ENCODE measurements at places on chromosomes 1 and 21.

DNA sequence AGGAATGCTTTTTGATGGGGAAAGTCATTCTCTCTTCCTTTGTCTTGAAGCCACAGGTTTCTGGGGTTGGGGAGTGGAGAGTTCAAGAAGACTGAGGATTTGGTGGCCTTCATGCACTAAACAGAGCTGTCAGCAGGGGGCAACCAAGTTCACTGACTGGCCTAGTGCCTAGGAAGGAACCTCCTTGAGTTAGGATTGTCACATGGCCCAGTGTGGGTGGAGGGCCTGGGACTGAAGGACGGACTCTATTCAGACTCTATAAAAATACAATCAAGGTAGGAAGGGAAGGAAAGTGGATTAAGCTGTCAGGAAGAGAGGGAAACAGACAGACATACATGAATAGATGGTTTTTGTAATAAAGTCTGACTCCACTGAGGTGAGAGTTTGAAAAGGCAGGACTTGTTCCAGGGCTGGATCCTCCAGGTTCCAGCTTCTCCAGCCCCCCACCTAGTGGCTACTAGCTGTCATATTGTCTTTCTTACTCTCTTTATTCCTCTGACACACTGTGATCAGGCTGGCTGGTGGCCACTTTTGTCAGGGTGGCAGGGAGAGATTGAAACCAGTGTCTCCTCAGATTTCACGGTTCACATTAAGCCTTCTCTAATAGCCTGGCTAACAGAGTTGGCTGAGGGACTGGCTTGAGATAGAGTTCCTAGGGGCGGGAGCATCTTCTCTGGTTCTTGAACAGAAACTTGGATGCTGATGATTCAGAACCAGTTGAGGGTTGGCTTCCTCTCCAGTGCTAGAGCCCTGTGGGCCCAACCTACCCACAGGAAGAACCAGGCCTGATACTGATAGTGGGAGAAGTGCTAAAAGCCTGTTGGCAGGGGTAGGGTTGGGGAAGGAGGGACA lies 4.1 kb upstream of the SH3BGRL3 start:
- peak; percentile 72 for DNase-seq

- no peak for DNase-seq
Measured at GRCh38 chr1:906600-907420, 16.9 kb upstream of the SAMD11 start.

DNA sequence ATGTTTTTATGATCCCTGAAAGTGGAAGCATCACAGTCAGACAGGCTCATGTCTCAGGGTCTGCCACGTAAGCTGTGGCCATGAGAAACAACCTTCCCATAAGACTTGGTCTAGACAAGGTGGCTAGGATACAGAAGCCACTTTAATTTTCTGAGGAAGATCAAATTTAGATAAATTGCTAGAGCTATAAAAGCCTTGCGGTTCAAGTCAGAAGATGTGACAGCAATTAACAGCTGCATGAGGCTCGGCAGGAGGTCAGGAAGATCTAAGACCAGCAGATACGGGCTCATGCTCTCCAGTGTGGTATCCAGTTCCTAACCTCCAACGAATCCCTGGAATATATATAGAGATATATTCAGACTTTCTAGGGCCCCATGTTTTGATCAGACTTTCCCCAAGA lies 577.1 kb downstream of the PLPP3 start:
- no peak for DNase-seq

- DNase-seq: no peak
Measured at GRCh38 chr1:8667869-8668594, 149.4 kb downstream of the RERE start.

DNA sequence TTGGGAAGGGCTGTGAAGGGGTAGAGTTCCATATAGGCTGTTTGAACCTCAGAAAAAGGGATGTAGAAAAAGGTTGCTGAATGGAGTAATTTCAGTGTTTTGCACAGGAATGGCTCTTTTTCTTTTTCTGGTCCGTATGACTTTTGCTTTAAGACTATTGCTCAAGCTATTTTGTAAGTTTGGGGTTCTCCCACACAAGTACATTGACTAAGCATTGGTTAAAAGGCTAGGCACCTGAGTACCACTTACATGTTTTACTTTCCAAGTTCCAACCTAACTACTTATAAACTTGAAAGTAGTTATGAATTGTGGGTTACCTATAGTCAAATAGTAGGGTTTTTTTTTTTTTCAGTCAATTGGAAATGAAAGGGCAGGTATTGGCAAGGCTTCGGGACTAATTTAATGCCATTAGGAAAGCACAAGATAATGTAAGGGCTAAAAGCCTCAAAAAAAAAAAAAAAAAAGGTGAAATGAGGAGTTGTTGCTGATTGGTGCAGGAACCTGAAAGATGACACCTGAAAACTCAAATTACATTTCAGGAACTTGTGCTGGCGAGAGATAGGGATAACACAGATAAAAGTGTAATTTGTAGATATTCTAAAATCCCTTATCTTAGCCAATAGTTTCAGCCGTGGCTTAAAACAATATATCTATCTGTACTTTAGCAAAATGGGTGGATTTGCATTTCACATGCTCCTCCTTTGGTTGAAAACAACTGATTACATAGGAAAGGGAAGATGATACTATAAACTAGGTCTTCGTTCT lies 209.5 kb downstream of the RPS6KC1 start:
- no peak for DNase-seq

- no peak for DNase-seq
Measured at GRCh38 chr1:217534566-217534965, 96.3 kb downstream of the GPATCH2 start.

Data from hippocampal formation (tissue), 2 donors.